ENCODE measurements at places on chromosomes 3 and 15.

DNA sequence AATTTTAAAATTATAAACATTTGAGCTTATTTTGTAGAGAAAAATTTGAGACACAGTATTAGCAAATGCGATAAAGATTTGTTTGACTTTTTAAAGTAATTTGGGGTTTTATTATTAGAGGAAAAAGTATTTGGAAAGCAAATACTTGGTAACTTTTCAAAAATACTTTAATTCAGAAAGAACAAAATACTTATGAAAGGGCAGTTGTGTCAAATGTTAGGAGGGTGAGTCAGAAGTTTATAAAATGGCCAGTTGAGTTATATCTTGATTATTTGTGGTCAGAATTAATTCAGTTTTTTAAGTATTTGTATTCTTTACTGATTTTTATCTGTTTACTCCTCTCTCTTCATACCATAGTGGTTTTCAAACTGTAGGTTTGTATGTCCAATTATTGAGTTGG, 12.1 kb downstream of the LACTB start:
- DNase-seq, result no peak

- DNase-seq, result no peak
Measured at GRCh38 chr3:10466186-10466585, 39.2 kb downstream of the ATP2B2 start.

DNA sequence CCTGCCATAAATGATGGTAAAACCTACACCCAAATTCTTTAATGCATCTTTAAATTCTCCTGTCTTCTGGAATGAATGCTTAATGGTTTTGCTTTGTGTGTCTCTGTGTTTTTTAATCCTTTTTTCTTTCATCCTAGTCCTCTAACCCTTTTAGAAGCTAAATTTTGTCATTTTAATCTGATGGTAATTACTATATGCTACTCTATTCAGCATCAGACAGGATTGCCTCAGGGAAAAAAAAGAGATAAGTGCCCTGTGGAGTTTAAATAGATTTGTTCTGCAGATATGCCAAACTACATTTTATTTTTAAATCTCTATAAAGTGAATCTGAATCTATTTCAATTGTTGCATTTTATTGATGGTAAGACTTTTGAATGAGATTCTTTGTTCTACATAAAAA, 966.8 kb downstream of the NSUN3 start:
- DNase-seq, result no peak

DNA sequence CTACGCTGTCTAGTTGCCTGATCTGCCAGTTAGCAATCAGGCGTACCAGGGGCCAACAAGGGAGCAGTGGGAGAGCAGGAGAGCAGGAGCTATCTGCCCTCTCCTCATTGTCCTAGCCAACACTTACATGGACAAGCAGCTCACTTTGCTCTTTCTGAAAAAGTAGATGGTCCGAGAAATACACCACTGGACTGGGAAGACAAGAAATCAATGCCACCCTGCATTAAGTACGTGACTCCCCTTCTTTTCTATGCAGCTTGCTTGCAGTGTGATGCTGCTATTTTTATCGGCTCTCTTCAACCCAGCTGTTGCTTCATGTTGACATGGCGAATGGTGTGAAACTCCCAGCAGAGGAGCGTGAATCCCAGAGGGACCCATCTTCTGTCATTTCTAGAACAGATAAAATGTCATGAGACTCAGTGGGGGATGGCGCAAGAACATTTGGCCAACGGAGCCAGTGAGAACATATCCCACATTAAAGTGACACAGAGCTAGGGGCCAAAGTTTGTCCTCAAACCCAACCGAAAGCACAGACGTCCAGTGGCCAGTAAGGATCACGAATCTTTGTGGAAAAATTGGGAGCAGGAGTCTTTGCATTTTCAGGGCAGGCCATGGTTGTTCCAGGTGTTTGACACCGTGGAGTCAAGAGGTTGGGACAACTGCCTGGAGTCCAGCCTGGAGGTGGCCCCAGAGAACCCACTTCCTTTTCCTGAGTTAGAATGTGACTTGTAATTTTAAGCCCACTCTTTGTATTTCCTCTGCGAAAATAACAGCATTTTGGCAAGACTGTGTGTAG, 53.7 kb upstream of the MEF2A start:
- DNase-seq, result peak; percentile 66

DNA sequence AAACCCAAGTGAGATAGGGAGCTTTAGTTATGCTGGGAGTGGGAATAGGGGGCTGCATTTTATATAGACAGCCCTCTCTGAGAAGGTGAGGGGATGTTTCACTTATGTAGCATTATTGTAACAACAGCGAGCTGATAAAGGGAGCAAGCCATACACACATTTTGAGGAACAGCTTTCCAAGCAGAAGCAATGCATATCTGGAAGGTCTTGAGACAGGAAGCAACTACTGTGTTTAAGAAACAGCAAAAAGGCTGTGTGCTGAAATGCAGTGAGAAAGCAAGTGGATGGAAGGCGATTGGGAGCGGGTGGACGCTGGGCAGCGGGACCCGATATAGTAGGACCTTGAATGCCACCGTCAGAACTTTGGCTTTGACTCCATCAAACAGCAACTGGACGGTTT, 155.9 kb upstream of the TBL1XR1 start:
- no peak for DNase-seq

GRCh38 chr3:79247725-79248043, 520.1 kb downstream of the ROBO1 start:
- no peak for DNase-seq

DNA sequence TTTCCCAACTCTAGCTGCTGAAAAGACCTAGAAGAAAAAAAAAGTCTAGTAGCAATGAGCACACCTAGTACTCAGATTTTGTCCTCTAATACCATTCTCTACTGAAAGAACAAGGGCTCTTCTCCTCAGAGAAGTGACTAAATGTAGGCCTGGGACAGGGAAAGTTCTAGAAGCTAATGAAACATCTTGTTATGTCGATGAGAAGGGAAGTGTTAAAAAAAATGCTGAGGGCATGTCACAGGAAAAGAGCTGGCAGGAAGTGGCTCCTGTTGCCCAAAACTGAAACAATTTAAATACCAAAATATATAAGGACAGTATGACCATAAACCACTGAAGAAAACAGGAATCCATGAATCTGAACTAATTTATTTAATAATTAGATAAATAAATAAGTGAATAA, 581.4 kb upstream of the TBL1XR1 start:
- no peak for DNase-seq

DNA sequence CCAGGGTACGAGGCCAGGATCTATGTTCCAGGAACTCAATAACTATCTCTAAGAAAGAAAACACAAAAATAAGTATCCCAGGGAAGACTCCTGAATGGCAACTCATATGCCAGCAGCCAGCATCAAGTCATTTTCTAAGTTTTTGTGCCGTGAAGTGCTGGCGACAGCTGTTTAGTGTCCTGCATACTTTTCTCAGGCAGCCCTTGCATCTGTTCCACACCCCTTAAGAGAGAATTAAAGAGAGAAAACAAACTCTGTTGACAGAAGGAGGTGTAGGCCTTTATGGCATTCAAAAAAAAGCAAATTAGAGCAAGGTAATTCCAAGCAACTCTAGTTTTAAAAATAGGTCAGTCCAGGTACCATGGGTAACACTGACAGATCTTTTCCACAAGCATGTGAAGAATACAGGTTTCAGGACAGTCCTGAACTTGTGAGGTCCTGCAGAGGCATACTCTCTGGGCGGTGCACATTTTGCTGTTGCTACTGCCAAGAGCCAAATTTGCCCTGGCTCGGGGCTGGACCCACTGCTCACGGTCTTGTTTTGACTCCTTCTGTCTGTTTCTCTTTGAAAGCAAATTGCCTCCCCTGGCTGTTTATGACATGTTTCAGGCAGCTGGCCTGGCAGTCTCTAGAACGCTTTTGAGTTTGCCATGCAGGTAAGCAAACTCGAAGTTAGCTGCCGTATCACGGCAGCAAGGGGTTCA, 252.1 kb upstream of the ADAMTS9 start:
- no peak for DNase-seq

DNA sequence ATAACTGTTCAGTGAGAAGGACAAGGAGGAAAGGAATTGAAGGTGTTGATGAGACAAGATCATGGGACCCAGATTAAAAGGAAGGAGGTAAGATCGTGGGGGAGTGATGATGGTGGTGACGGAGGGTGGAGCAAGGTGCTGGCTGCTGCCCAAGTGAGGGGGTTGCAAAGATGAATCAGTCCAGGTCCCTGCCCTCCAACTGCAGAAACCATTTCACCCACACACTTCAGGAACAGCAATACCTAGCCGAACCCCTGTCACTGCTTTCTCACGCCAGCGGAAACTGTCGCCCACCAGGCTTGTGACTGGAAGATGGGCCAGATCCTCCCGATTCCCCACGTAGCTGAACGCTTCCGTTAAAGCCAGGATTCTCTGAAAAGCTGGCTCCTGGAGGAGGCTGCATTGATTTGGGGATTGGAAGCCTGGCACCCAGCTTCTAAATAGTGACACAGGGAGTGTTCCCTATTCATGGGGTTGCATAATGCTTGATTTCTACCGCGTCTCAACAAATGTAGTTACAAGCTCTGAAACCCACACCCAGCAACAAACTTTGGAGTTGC, 3.2 kb upstream of the LSG1 start:
- no peak for DNase-seq

DNA sequence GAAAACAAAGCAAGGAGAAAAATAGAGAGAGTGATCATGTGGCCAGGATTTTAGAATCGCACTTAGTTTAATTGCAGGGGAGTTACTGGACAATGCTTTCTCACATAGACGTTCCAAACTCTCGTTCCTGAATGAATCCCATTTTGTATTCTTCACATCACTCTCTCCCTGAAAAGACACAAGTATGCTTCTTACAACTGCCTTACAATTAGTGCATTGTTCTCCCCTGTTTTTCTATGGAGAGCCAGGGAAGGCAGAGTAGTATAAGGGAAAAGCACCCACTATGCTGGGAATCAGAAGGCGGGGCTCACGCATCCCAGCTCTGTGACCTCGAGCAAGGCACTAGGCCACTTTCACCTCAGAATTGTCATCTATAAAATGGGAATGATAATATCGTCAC, 14.4 kb downstream of the TMOD2 start:
- no peak for DNase-seq

DNA sequence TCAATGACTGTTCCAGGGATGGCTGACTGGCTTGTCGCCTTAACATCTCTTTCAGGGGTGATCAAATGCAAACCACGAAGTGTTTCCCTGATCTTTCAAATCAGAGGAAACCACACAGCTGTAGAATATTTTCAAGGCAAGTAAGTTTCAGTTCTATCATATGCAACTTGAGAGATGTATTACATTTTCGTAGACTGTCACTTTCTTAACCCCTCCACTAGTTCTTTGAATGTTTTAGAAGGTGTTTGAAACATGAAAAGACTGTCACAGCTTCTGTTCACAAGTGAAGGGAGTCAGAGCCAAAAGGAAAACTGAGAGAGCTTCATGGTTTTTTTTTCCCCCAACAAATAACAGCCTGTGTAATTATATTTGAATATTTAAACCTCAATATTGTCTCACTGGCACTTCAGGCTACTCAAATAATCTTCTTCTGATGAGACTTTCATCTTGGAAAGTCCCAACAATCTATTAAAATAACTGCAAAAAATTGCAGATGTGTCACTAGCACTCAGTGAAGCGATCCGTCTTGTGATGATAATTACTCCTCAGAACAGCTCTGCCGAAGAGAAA, 25.9 kb upstream of the CAPN7 start:
- DNase-seq, result peak; percentile 28

DNA sequence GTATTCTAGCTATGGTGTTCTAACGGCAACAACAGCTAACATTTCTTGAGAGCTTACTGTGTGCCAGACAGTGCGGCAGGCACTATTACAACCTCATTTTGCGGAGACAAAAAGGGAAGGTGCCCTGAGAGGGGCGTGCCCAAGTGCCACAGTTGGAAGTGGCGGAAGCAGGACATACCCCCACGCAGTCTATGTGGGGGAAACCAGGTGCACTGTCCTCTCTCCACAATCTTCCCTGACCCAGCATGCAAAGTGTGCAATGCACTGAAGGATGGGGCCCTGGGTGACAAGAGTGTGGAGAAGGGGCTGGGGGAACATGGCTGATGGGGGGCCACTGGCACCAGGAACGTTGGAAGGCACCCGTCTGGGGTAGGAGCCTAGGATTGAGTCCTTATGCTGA, 8.6 kb downstream of the ANP32A start:
- no peak for DNase-seq

- DNase-seq, result no peak
Measured at GRCh38 chr3:178754852-178755510, 218.7 kb downstream of the KCNMB2 start.

DNA sequence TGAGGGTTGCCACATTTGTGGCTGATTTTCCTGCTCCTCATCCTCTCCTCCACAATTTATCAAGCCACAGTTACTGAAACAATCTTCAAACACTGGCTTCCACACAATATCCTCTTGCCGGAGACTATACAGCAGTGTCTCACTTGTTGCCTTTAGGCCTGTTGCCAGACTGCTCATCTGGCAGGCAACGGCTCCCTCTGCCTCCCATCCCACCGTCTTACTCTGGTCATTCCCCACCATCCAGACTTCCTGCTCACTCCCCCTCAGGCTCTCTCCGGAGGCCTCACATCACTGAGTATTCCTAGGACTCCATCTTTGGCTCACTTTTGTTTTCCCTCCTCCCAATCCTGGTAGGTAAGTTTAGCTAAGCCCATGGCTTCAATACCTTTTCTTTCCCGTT, 301.9 kb downstream of the IL20RB start:
- DNase-seq, result no peak

DNA sequence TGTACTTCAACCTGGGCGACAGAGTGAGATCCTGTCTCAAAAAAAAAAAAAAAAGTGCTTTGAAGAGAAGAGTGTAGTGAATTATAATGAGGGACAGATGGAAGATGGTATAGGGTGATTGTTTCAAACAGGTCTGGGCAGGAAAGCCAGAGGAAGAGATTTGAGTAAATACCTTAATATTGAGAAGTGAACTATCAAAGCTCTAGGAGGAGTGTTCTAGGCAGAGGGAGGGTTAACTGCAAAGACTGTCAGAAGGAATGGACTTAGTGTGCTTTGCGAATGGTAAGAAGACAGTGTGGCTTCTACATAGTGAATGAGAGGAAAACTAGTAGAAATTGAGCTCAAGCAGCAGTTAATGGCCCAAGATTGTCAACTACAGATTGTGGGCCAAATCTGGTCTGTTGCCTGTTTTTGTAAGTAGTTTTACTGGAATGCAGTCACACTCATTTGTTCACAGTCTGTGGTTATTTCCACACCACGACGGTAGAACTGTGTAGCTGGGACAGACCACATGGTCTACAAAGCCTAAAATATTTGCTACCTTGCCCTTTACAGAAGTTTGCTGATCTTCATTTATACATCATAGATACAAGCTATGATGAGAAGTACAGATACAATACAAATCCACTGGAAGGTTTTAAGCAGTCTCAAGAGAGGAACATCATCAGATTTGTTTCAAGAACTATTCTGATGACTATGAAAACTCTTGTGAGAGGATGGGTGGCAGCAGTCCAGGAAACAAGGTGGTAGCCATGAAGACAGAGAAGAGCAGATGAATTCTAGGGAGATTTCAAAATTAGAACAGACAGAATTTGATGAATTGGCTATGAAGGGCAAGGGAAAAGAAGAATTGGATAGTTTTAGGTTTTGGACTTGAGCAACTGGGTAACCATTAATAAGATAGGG, 16.5 kb upstream of the USP50 start:
- no peak for DNase-seq

- no peak for DNase-seq
Measured at GRCh38 chr15:50726315-50726714, 39.2 kb downstream of the SPPL2A start.

GRCh38 chr3:28240441-28240840, 978 bp upstream of the CMC1 start:
- DNase-seq, result no peak

All from GM10248 (cell line).